CD4-positive, alpha-beta T cell treated with Interferon gamma for 1 hour (primary cell): ENCODE measurements at places on chromosomes 2 and 18.

DNA sequence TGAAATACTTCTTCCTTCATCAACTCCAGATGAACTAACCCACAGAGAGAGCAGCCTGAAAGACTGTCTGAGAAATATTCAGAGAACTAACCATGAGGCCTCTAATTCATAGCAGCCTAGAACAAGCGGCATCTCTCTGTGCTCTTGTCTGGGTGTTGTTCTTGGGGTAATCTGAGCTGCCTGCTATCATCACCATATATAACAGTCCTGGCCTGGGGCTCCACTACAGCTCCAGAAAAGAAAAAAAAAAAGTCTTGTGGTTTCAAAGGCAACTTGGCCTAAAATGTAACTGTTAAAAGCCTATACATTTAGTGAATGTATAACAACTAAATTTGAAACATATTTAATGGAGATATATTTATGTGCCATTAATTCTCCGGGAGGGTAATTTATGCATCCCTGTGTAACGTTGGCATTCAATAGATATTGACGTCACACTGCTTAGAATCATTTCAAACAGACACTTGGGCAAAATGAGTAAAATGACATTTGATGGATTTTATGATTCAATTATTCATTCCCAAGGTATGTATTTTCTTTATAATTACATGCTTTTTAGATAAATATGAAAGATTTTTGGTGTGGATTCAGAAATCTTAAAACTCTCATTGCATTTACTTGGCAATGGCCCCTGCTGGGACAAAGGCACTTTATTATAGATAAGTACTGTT lies 294.3 kb downstream of the HRH4 start:
- no peak for DNase-seq

DNA sequence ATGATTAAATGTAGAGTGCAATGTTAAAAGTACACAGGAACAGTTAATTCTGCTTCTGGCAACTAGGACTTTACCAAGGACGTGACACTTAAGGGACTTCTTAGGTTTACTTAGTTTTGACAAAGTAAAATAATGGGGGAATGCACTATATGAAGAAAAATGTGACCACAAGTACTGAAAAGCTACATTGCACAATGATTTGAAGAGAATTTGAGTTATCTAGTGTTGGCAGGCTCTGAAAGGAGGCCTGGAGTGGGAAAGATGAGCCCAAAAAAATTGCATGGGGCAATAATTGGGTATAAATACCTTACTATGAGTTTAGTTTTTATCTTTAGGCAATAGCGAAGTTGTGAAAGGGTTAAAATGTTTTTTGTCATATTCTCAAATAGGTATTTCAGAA lies 173.7 kb downstream of the DOK6 start:
- DNase-seq, result no peak

DNA sequence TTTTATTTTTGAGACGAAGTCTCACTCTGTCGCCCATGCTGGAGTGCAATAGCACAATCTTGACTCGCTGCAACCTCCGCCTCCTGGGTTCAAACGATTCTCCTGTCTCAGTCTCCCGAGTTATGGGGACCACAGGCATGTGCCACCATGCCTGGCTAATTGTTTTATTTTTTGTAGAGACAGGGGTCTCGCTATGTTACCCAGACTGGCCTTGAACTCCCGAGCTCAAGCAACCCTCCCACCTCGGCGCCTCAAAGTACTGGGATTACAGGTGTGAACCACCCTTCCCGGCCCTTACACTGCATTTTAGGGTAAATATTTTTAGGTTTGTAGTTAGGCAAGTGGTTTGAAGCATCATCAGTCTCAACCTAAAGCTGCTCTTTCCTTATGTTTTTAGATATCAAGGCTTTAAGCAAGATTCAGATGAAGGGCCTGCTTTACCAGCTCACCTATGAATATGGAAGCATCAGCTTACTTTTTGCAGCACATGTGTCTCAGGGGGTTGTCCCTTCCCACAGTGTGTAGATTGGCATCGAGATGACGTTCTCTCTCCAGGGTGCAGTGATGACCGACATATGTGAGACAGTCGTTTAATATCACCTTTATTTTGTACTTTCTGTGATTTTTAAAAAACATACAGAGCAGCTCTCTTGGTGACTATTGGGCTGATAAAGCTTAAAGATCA lies 47.2 kb downstream of the ATIC start:
- DNase-seq, result no peak

DNA sequence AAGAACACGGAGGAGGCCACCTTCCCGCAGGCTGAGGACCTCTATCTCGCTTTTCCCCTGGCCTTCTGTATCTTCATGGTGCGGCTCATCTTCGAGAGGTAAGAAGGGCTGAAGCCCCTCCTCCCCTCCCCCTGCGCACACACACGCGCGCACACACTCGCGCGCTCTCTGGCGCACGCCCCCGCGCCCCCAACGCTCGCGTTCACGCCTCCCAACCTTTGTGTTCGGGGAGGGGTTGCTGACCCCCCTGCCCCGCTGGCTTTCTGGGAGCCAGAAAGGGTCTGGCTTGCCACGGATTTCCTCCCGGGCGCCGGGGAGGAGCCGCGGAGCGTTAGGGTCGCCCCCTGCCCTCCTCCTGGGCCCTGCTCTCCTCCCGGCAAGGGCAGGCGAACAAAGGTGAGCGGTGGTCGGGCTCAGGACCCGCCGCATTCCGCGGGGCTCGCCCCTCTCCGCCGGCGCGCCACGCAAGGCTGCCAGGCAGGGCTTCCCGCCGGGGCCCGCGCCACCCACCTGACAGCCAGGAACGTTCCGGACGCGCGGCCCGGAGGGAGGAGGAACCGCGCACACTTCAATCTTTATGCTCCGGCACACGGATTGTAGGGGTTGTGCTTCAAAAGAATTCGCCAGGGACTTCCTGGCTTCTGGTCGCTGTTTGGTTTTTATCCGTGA lies 583 bp downstream of the CERS6 start:
- peak; percentile 28 for DNase-seq

DNA sequence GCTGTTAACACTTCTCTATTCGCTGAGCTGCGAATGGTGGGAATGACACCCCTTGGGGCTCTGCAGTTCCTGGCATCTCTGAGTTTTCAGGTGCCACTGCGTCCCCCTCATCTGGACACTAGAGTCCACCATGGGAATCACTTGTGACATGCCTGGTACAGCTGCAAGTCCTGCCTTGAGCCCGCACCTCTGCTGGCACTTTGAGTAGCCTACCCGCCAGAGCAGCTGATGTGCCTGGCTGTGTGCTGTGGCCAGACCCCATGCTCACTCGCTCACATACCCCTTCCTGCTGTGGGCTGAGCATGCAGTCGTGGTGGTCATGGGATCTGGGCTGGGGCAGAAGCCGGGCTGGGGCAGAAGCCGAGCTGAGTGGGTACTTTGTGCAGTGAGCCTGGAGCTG lies 117.6 kb downstream of the RND3 start:
- no peak for DNase-seq

GRCh38 chr2:224381521-224382279 lies 20.2 kb downstream of the FAM124B start:
- DNase-seq, result no peak

GRCh38 chr2:20622731-20623130 lies 28.2 kb downstream of the HS1BP3 start:
- DNase-seq, result no peak

DNA sequence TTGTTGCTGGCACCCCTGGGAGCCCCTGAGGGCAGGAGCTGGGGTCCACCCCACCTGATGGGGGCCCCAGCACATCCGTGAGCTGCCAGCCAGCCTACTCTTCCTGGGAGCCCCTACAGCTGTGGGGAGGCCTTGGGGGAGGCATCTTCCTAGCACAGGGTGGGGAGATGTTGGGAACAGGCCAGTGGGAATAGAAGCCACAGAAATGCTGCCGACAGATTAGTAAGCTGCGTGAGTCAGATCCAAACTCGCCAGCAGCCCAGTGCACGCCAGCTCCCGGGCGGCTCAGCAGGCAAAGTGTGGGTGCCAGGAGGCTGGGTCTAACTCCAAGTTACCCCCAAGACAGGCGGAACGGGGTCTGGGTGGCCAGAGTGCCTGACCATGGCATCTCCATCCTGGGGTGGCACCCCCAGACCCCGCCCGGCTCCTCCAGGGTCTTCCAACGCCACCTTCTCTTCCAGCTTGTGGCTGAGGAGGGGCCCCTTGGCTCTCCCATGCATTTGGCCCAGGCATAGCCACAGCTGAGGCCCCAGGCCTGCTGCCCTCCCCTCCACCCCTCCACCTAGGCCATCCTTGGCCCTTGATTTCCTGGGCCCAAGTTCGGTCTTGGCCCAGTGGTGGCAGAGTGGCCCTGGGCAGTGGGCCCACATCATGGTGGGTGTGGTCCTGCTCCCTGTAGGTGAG lies 15.3 kb downstream of the CROCC2 start:
- no peak for DNase-seq

DNA sequence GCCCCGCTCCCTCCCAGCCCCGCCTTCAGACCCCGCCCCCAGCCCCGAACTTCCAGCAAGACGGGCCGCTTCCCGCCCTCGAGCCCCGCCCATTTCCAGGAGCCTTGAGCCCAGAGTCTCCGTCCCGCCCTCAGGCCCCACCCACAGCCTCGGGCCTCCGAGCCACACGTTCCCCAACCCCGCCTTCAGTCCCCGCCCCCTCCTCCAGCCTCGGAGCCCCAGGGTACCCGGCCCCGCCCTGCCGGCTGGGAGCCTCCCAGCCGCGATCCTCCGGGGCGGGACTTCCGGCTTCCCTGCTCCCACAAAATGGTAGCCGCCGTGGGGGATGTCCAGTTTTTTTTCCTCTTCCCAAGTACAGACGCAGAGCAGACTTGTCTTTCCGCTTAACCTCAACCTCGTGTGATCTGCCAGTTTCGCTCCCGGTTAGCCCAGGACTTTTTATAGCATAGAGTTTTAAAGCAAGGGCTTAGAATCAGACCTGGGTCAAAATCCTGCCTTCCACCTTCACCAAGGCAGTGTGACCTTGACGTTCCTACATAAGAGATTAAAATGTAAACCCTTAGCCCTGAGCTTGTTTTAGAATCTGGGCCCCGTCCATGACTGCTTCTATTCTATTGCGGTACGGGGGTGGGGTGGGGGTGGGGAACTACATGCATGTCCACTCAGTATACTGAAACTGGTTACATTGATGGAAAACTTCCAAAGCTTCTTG lies 435 bp upstream of the GPR155 start:
- DNase-seq, result peak; percentile 98

GRCh38 chr2:174588463-174588862 lies 9.1 kb downstream of the WIPF1 start:
- no peak for DNase-seq

GRCh38 chr18:9862686-9863085 lies 23.1 kb upstream of the TXNDC2 start:
- DNase-seq, result no peak

GRCh38 chr2:120850551-120850950 lies 114.9 kb downstream of the GLI2 start:
- no peak for DNase-seq

DNA sequence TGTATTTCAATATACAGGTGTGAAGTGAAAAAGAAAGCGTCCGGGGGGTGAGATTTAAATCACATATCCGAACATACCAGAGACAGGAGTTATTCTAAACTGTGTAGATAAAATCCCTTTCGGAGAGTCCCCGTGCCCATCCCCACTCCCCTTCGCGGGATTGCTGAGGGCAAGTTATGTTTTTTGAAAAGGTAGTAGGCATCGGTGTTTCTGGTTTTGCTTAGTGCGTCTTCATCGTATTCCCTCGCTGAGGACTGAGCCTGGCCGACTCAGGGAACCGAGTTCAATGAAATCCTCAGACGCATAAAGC lies 583.4 kb downstream of the ZEB2 start:
- DNase-seq, result no peak

DNA sequence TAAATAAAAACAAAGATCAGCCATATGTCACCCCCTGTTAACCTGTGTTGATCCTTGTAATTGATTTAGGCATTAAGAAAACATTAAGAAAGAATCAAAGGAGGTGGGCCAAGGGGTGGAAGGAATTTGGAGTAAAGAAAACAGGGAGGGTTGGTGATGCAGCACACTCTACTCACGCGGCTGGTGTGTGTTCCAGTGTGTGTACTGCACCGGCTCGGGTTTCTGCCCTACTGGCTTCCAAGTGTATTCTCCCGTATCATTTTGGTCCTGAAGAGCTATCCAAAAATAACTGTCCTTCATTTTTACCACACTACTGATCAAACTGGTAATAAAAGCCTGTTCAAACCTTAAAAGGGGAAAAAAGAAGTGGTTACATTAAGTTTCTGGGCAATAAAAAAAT lies 56.9 kb downstream of the PLA2R1 start:
- DNase-seq, result no peak

- DNase-seq, result no peak
These were observed 60.8 kb downstream of the MTHFD2 start for GRCh38 chr2:74259191-74259590.

DNA sequence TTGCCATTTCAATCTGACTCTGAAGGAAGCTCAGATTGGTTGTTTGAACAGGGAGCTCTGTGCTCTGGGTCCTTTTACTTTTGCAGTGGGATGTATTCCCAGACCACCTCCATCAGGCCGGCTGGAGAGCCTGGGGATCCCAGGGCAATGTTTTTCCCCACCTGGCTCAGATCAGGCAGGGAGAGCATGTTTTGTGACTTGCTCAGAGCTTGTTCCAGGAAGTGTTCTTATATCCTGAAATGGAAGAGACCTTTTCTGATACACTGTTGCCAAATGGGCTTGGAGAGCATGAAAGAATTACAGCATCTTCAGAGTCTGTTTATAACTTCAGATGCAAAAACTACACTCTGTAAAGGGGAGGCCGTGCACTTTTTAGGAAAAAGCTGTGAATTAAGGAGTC lies 56.0 kb downstream of the LIPG start:
- no peak for DNase-seq

GRCh38 chr18:34626404-34627136 lies 83.5 kb upstream of the DTNA start:
- DNase-seq, result no peak

GRCh38 chr18:35049111-35050027 lies 8.2 kb downstream of the MAPRE2 start:
- no peak for DNase-seq

DNA sequence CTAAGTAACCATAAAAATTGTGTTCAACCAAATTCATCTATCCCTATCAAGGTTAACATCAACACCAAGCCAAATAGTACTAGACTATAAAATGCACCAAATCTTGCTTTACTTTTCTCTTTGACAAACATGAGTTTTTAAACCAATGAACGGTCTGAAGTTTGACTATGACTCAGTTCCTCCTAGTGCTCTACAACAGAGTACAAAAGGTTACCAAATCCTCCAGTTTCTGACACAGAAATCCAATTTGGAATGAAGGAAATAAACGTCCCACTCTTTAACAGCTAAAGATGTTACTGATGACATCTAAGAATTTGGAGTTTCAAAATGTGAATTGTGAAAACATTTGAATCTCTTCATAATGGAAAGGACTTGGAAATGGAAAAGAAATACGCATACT lies 11.8 kb upstream of the ACVR1 start:
- no peak for DNase-seq

DNA sequence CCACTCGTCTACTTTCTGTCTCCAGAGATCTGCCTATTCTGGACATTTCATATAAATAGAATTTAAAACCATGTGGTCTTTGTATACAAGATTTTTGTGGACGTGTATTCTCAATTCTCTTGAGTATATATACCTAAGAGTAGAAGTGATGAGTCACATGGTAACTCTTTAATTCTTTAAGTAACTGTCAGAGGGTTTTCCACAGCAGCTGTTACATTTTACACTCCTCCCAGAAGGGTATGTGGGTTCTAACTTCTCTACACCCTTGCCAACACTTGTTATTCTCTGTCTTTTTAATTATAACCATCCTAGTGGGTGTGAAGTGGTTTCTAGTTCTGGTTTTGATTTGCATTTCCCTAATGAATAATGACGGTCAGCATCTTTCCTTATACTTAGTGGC lies 70.9 kb downstream of the MAP3K20 start:
- no peak for DNase-seq
